Stimulated activated CD4-positive, alpha-beta T cell treated with anti-CD3 and anti-CD28 coated beads, Interleukin-15, amount 100 ng/mL, for 1 hour (primary cell): ENCODE measurements at places on chromosomes 12 and 14.
A peak's percentile ranks its signal among the peaks of the same experiment; 100 is the strongest.

DNA sequence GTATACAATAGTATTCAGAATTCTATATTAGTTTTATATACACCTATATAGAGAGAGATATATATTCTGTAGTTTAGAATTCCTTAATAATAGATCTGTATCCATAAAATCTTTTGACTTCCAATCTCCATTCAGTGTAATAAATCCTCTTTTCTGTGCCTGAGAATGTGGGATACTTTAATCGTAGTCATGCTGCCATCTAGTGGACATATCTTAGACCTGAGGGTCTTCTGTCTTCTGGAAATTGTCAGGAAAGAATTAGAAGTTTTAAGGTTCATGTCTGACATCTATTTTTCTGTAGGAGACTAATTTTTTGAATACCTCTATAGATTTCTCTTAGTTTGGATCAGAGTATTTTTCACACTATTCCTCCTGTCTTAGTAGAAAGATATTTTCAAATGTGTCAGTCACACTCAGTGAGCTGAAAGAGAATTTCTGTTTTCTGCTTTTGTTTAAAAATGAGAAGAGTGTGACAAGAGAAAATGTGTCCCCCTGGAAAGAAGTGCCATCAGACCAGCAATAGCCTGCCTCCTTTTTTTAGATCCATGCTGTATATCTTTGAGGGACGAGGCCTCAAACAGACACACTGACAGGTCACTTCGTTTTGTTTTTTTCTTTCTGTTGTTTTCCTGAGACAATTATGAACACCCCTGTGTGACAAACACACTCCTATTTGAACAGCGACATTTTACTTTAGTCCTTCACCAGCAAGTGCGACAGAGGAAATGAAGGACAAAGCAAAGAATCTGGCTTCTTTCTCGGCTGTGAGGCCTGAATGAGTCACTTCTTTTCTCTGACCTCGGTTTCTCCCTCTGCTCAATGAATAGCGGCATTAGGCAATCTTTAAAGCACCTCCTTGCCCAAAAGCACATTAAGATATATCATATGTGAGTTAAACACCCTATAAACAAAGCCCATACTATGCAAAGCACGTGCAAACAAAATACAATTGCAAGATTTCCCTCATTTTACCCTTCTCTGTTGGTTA, 96.3 kb downstream of the GALC start:
- no peak for DNase-seq

DNA sequence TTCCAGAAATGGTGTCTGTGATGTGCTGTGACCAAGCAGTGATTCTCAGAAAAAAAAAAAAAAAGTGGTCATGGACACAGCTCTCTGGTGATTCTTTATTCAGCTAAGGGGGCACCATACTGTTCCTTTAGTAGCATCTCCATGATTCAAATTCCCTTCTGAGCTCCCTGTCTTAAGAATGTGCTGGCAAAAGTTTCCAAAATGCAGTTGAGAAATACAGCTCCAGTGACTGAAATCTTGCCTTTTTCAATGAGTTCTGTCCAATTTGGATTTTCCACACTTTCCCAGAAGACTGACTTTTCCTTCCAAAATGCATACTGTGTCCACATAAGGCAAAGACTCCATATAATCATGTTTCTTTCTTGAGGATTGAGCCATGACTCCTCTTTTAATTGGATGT, 24.3 kb upstream of the CPM start:
- DNase-seq: no peak

DNA sequence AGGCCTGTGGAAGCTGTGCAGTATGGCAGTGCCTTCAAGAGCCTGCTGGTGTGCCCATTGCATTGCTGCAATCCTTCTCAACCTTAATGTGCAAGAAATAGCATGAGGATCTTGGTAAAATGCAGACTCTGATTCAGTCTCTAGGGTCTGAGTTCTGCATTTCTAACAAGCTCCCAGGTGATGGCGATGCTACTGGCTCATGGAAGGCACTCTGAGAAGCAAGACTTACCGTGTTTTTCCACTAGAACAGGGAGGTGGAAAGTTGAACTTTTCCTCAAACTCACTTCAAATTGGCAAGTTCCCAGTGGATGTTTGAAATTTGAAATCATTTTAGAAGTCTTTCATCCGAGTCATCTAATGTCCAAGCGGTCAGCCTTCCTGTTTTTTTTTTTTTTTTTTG, 55.5 kb downstream of the MYRFL start:
- no peak for DNase-seq

GRCh38 chr12:102426599-102427542, 53.5 kb downstream of the IGF1 start:
- DNase-seq: no peak

GRCh38 chr12:130308393-130308792, 29.3 kb upstream of the PIWIL1 start:
- no peak for DNase-seq

DNA sequence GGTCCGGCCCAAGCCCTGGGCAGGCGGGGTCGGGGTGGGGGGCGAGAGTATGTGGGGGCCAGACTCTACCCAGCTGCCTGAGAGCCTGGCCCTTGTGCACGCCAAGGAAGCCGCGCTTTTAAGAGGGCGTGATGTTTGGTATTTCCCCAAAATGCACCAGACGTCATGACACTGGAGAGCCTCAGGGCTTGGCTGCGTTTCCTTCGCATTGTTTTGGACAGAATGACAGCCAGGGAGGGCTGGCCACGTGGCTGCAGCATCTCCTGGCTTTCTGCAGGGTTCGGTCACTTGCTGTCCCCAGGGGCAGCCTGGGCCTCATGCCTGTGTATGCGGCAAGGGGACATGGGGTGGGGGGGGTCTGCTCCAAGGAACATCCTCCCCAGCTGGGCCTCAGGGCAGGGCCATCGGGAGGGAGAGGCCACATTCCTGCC, 16.1 kb upstream of the NUDT14 start:
- DNase-seq: no peak

- DNase-seq: no peak
Observed at GRCh38 chr14:68012871-68013270, 193.3 kb downstream of the RAD51B start.

- DNase-seq: no peak
Observed at GRCh38 chr12:84974155-84974815, 61.7 kb upstream of the SLC6A15 start.

DNA sequence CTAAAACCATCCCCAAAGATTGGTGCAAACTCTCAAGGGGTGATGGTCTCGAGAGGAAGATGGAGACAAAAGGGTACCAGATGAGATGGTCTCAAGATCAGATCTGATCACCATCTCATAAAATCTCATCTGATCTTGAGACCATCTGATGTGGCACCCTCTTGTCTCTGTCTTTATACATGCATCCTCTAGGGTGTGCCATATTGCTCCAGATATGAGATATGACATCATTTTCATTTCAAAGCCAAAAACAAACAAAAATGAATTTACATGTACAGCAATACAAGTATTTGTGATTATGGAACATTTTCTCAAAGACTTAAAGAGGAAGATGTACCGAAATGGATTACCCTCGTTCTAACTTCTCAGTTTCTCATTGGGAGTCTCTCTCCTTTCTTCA, 787.2 kb downstream of the GALC start:
- no peak for DNase-seq

- no peak for DNase-seq
Observed at GRCh38 chr12:128789356-128789929, 34.3 kb downstream of the SLC15A4 start.

- DNase-seq: no peak
Observed at GRCh38 chr12:96221391-96221790, 27.2 kb downstream of the ELK3 start.

- no peak for DNase-seq
Observed at GRCh38 chr12:101527682-101528081, 52.5 kb downstream of the SPIC start.

- no peak for DNase-seq
Observed at GRCh38 chr14:92647797-92648279, 100.6 kb downstream of the LGMN start.

- DNase-seq: no peak
Observed at GRCh38 chr14:68441542-68441941, 351.3 kb downstream of the ZFP36L1 start.

- DNase-seq: no peak
Observed at GRCh38 chr12:65605019-65605418, 219.3 kb upstream of the HMGA2 start.

- no peak for DNase-seq
Observed at GRCh38 chr12:3273409-3273853, 196.3 kb downstream of the TSPAN9 start.

- DNase-seq: no peak
Observed at GRCh38 chr14:82641050-82641540, 1107.4 kb upstream of the SEL1L start.

DNA sequence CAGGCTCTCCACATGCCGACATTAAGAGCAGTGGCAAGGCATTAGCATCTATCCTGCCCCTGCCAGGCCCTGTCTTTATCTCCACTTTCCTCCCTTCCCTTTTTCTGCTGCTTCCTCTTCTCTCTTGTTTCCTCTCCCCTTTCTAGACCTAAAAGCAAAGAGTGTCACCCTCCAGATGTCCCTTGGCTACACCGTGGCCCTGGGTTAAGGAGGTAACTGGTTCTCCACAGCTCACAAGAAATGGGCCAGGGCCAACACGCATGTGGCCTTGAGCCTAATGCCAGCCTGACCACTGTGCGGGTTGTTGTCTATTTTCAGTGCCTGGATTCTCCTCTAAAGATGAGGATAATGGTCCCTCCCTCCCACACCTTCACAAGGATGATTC, 41.7 kb upstream of the DDX11 start:
- no peak for DNase-seq

GRCh38 chr12:65494537-65494936, 216.1 kb downstream of the MSRB3 start:
- DNase-seq: no peak

DNA sequence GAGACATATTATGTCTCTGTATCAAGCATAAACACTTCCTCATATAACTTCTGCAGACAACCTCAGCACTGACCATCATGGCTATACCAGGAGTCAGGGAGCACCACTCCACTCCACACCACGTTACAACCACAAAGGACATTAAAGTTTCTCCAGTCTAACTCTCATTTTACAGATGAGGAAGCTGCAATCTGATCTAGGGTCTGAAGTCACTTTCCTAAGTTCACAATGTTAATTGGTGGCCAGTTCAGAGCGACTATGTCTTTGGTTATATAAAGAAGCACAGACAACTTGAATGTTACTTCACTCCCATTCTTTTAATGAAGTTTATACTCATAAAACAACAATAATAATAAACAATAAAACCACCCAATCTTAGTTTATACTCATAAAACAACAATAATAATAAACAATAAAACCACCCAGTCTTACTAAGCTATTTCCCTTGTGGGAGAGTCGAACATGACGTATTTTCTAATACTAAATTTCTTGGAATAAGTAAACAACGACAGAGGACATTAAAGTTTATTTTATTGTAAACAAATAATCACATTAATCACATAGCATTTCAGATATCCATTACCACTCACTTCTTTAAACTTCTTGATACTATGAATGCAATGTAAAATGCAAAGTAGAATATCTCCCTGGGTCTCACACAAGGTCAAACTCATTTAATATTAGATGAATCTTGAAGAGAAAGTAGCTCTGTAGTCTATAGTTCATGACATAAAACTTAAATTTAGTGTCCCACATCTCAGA, 72.4 kb upstream of the SSTR1 start:
- DNase-seq: no peak

DNA sequence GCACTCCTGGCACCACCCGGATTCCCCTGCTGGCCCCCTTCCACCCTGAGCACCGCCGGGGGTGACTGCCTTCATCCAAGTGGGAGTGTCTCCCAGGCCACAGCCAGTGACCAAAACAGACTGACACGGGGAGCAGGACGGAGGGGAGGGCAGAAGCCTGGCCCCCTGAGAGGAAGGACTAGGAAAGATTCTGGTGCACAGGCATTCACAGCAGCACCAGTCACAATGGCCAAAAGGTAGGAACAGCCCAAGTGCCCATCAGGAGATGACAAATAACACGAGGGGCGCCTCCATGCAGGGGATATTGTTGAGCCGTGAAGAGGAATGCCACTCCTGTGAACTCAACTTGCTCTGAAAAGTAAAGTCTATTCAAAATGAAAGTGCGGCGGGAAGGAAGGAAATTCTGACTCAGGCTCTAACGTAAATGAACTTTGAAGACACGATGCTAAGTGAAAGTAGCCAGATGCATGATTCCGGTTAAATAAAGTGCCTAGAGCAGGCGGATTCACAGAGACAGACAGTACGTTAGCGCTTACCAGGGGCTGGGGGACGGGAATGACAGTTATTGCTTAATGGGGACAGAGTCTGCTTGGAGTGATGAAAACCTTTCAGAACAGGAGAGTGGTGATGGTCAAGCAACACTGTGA, 146.1 kb upstream of the NCOR2 start:
- peak; percentile 25 for DNase-seq

DNA sequence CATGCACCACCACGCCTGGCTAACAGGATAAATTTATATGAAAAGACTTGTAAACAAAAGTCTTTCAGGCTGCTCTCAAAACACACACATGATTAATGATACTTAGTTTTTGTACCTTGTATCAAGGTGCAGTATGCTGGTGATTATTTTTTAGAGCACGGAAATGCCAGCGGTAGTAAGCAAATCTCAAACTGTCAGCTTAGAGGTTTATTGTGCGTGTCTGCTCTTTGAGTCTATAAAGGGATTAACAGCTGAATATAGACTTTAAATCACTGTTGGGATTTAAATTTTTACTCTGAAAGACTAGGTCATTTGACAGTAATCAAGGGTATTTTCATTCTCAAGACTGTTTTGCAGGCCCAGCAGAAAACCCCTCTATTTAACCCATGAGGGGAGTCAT, 50.5 kb downstream of the PLEKHA5 start:
- no peak for DNase-seq

GRCh38 chr14:63361790-63362189, 43.1 kb upstream of the GPHB5 start:
- no peak for DNase-seq

GRCh38 chr12:16604596-16605252, 1.2 kb downstream of the LMO3 start:
- DNase-seq: no peak

- DNase-seq: no peak
Observed at GRCh38 chr12:52486166-52487105, 6.6 kb downstream of the KRT6A start.

- DNase-seq: peak; percentile 19
Observed at GRCh38 chr12:51392556-51393237, 1.5 kb upstream of the GALNT6 start.

GRCh38 chr12:75781532-75782046, 250.0 kb downstream of the PHLDA1 start:
- DNase-seq: no peak

GRCh38 chr12:53161119-53161911, 19.2 kb upstream of the ZNF740 start:
- no peak for DNase-seq

- DNase-seq: no peak
Observed at GRCh38 chr14:35234012-35234805, 58.0 kb upstream of the PSMA6 start.

- DNase-seq: no peak
Observed at GRCh38 chr12:51863363-51863932, 14.9 kb upstream of the FIGNL2 start.

DNA sequence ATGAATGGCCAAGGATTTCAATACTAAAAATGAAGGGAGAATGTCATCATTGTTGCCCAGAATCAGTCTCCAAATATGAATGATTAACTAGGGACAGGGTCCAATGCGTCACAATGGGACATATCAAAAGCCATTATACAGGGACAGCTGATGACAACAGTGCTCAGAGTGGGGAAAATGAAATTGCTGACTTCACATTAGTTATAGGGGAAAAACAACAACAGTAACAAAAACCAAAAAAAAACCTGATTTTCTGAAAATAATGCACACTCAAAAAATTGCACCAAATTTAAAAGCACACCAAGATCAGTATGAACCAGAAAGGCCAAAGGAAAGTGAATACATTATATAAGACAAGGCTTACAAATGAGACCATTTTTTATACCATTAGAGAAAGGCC, 353.2 kb upstream of the SOX5 start:
- no peak for DNase-seq
